ENCODE measurements at places on chromosomes 6 and 20.

GRCh38 chr6:11236076-11236750 is 3.7 kb upstream of the NEDD9 start:
- DNase-seq, result no peak

DNA sequence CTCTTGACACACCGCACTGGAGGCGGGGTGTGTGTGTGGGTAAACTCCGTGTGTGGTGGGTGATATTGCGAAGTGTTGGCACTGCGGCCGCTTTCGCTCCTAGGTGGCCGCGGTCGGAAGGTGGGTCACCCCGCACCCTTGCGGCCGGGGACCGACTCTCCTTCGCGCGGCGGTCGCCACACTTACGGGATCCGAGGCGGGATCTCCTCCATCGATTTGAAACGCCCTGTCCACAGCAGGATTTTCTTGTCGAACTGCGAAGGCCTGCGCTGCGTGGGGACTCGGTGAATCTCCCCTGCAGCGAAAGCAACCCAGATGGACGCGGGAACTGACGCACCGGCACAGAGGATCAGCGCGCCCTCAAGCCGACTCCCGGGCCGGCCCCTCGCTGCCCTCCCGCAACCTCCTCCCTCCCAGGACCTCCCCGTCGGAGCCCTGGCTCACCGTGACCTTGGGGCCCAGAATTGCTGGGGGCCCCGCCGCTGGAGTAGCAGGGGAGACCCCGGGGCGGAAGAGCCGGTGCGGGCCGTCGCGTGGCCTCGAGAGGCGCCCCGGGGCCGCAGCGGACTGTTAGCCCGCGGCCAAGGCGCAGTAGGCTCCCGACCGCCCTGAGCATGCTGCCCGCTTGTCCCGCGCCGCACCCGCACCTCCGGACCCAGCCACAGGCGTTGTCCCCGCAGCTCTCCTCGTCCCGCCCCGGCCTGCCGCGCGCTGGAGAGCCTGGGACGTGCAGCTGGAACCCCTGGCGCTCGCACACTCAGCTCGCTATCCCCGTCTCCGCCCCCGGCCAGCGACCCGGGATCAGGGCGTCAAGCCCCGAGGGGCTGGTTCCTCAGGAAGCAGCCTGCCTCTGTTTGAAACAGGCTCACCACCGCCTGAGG is at the start of gene FAM162B:
Gene FAM162B, minus strand, starts transcription at position 759 of the 881 bp plus-strand sequence. Its CDS starts 143 bp downstream, at position 616.
- no peak for DNase-seq

- no peak for DNase-seq
These were observed 1026.9 kb upstream of the ADGRB3 start for GRCh38 chr6:67608099-67608749.

GRCh38 chr20:32454164-32455145 is 96.3 kb downstream of the ASXL1 start:
- DNase-seq, result no peak
